ENCODE measurements at places on chromosomes 12 and 14.

GRCh38 chr14:35215110-35215813 is 76.9 kb upstream of the PSMA6 start:
- no peak for DNase-seq

GRCh38 chr12:96513681-96514080 is 24.3 kb downstream of the CFAP54 start:
- DNase-seq, result no peak

DNA sequence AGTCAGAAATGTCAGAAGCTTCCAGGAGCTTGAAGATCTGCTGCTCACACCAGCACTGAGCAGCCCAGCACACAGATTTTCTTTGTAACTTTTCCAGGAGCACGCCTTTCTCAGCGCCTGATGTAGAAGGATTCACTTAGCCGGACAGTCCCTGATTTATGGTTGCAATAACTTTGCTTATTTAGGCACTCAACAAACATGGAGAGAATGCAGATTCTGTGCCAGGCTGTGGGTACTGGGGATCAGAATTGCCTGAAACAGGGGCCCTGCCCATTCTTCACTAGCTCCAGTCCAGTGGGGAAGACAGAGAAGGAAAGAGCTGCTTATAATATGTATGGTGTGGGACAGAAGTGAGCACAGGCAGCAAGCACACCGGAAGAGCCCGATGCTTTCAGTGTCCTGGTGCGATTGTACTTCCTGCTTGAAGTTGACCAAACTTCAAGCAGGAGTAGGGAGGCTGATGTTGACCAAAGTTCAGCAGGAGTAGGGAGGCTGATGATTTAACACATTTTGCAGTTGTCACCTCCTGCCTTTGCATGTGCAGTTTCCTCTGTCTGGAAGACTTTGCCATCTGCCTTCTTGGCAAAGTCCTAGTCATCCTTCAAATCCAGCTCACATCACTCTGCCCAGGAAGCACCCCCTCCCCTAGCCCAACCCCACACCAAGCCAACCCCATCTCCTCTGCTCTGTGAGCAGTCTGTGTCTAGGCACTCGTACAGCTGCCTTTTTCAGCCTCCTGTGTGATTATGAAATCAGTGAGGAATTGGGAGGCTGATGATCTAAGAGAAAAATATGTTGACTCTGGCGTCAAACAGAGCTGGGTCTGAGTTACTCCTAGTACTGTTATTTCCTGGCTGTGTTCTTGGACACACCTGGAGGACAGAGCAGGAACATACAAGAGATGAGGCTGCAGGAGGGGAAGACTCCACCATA is 12.0 kb upstream of the PRIMA1 start:
- no peak for DNase-seq

- DNase-seq, result no peak
These were observed 15.2 kb downstream of the GOLGA3 start for GRCh38 chr12:132813443-132813842.

DNA sequence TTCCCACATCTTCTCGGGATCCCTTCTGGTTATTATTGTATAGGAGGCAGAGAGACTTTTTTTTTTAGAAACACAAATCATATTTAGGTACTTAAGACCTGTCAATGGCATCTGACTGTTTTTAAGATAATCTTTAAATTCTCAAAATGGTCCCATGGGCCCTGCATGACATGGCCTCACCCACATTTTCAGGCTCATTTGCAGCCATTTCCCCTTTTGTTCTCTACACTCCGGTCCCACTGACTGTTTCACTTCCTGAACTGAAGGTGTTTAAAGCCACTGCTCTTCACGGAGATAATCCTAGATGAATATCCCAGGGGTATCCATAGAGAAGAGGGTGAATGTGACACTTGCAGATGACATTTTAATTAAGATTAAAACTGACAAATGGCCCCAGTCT is 12.3 kb upstream of the C12orf71 start:
- DNase-seq, result no peak

- DNase-seq, result no peak
These were observed 147.9 kb downstream of the SYNE2 start for GRCh38 chr14:64000749-64001148.

DNA sequence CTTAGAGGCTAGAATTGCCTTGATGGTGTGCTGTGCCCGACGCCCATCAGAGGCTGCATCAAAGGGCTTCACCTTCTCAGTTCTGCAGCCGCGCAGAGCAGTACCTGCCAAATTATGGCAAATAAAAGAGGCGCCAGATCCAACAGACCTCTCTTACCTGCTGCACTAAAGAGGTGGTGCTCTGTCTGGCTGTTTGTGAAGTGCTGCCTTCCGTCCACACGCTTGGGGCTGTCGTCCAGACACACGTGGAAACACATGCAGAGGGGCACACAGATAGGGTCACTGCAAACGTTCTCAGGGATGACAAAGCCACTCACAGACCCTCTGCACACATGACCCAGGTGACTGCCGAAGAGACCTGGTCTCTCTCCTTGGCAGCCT is 617.5 kb downstream of the VRK1 start:
- DNase-seq, result no peak
